ENCODE measurements at places on chromosomes 2 and 18. TPM values are rescaled to one million over a fixed set of nuclear protein-coding genes. Genes with fewer than 3 reads are reported as not detected.
A peak's percentile ranks its signal among the peaks of the same experiment; 100 is the strongest.

The COL3A1 gene
- 303 TPM for total RNA-seq

The OXER1 gene
- 0.98 TPM for total RNA-seq

The GLI2 gene
- 3.6 TPM for total RNA-seq

The MDH1B gene
- total RNA-seq: 0.64 TPM

The GCG gene
- total RNA-seq: not detected

The ASB18 gene
- total RNA-seq: not detected

DNA sequence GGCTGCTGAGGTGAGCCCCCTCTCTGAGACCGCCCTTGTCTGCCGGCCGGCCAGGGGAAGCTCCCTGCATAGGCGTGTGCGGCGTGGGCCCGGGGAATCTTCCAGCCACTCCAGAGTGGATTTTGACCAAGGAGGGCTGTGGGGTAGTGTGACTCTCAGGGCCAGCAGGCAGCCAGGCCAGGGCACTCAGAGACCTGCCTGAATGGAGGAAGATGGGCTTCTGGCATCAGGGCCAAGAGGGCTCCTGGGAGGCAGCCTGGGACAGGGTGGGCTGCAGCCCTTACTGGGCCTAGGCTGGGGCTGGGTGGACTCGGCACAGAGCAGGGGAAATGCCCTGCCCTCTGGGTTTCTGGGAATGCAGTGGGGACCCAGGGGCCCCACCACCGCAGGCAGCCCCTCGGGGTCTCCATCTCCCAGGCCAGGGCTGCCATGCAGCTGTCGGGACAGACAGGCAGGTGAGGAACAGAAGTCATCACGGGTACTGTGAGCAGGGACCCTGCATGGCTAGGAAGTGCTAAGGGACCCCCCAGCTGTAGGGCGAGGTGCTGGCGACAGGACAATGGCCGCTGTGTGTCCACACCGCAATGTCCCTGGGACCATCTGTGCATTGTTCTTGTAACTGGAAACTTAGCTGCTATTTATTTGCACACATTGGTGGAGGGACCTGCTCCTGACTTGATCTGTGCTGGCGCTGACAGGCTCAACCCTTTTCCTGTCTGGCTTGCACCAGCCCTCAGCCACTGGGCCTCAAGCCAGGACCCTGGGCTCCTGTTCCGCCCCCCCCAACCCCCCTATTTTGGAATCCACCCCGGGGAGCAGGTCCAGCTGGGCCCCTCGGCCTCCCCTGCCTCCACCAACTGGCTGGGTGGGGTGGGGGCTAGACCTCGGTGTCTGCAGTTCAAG, 4.1 kb downstream of the PDCD1 start:
- DNase-seq: peak; percentile 43
- no peak overlapping the region for H3K4me3 ChIP-seq
- H3K27me3 ChIP-seq: no peaks in the 10 kb centered on the region
- no peaks in the 10 kb centered on the region for H3K36me3 ChIP-seq
- H3K27ac ChIP-seq: no peak overlapping the region

GRCh38 chr18:21081426-21081825, 30.2 kb downstream of the ROCK1 start:
- no peak for DNase-seq
- no peaks in the 10 kb centered on the region for H3K4me1 ChIP-seq
- H3K27ac ChIP-seq: no peak overlapping the region
- no peaks in the 10 kb centered on the region for H3K27me3 ChIP-seq
- H3K4me3 ChIP-seq: no peak overlapping the region

DNA sequence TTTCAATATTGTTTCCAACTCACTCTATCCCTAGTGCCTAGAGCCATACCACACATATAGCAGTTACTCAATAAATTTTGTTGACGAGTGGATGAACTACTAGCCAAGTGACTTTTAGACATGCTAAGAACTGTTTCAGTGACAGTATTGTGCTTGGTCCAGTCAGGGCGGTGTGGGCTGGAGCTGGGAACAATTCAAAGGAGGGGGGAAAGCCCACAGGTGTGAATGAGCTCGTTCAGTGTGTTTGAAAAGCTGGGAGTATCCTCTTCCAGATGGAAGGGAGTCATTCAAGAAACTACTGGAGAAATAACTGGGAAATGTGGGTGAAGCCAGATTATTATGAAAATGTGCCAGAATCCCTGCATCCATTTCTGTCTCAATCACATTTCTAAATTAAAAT, 1.7 kb upstream of the SERPINE2 start:
- H3K36me3 ChIP-seq: no peaks in the 10 kb centered on the region
- H3K4me3 ChIP-seq: no peak overlapping the region
- H3K4me1 ChIP-seq: peaks cover 5% of the 10 kb centered on the region
- no peak for DNase-seq

DNA sequence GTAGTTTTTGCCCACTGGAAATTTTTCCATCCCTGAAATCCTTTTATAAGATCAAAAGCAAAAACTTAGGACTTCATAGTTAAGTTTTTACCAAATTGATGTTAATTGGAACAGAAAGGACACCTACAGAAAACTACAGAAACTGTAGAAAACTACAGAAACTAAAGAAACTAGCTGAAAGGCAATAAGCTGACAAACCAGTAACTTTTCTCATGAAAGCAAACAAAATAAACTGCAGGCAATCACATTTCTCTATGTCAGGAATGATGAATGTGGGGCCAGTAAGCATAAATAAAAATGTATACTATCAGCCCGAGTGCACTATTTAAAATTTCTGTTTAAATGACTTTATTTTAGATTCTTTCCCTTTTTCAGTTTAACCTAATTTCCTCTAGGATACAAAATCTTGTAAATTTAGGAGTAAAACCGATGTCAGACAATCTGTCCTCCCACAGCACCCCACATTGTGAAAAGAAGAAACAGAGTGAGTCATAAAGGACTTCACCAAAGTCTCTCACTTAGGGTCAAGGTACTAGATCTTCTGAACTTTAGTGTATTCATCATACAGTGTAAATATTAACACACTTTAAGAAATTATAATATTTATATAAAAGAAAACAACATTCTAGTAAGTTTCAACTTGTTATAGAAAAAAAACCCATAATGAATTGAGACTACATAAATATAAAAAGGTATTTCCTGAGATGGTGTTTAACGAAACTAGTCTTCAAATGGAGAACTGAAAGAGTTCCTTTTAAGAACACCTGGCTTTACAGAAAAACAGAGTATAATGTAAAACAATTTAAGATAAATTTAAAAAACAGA, 46.6 kb downstream of the USP40 start:
- H3K4me3 ChIP-seq: no peak overlapping the region
- no peak overlapping the region for H3K27ac ChIP-seq
- no peak for DNase-seq
- H3K4me1 ChIP-seq: no peaks in the 10 kb centered on the region

DNA sequence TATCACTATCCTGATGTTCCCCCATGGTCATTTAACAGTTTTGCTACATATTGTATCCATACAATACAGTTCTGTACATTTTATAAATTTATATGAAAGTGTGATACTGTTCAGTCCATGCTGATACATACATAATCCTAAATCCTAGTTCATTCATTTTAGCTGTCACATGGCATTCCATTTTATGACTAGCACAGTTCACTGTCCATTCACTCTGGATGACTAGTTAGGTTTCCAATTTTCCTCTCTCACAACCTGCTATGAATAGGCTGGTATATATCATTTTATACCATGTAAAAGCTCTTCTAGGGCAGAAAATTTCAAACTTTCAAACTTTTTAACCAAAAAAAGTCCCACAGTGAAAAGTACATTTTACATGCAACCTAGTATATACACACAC, 15.2 kb downstream of the SMAD2 start:
- H3K27me3 ChIP-seq: no peaks in the 10 kb centered on the region
- H3K4me1 ChIP-seq: no peaks in the 10 kb centered on the region
- no peak for DNase-seq
- H3K27ac ChIP-seq: no peak overlapping the region

GRCh38 chr2:176817061-176817565, 395.5 kb upstream of the HNRNPA3 start:
- H3K36me3 ChIP-seq: no peaks in the 10 kb centered on the region
- H3K27me3 ChIP-seq: no peaks in the 10 kb centered on the region
- H3K4me1 ChIP-seq: no peaks in the 10 kb centered on the region

GRCh38 chr2:175535631-175536030, 354.1 kb upstream of the ATP5MC3 start:
- no peak overlapping the region for H3K27ac ChIP-seq
- H3K4me1 ChIP-seq: no peaks in the 10 kb centered on the region
- DNase-seq: no peak
- no peaks in the 10 kb centered on the region for H3K36me3 ChIP-seq
- no peak overlapping the region for H3K4me3 ChIP-seq

DNA sequence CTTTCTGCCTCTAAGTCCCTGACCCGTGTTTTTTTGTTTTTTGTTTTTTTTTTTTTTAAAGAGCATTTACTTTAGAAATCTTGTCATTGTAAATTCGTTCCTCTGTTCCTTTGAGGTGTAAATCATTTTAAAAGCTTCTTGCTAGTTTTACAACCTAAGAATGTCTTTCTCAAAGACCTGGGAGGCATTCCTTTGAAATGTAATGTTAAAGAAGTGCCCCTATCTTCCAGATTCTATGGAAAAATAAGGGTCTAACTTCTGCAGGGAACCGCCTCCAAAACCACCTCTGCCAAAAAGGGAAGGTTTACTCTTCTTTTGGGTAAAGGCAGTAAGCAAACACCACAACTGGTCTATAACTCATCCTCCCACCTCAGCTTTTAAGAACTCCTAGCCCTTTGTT, 259.6 kb upstream of the ZNF804A start:
- H3K27ac ChIP-seq: no peak overlapping the region
- DNase-seq: no peak
- H3K4me3 ChIP-seq: no peak overlapping the region
- H3K36me3 ChIP-seq: no peaks in the 10 kb centered on the region
- no peaks in the 10 kb centered on the region for H3K4me1 ChIP-seq

- no peaks in the 10 kb centered on the region for H3K4me1 ChIP-seq
- H3K4me3 ChIP-seq: no peak overlapping the region
- H3K36me3 ChIP-seq: no peaks in the 10 kb centered on the region
- no peak overlapping the region for H3K27ac ChIP-seq
- H3K27me3 ChIP-seq: no peaks in the 10 kb centered on the region
Observed at GRCh38 chr2:158649846-158650245, 145.3 kb upstream of the DAPL1 start.

- no peak overlapping the region for H3K27ac ChIP-seq
- no peak for DNase-seq
- H3K36me3 ChIP-seq: no peaks in the 10 kb centered on the region
- no peaks in the 10 kb centered on the region for H3K27me3 ChIP-seq
- H3K4me1 ChIP-seq: no peaks in the 10 kb centered on the region
Observed at GRCh38 chr2:188158337-188159100, 133.2 kb upstream of the GULP1 start.

GRCh38 chr2:64111426-64111825, 32.8 kb downstream of the PELI1 start:
- H3K4me1 ChIP-seq: peaks cover 28% of the 10 kb centered on the region
- H3K27ac ChIP-seq: no peak overlapping the region
- no peaks in the 10 kb centered on the region for H3K27me3 ChIP-seq
- DNase-seq: no peak
- H3K36me3 ChIP-seq: no peaks in the 10 kb centered on the region

GRCh38 chr2:96916646-96917543, 47.0 kb upstream of the SEMA4C start:
- no peaks in the 10 kb centered on the region for H3K4me1 ChIP-seq
- peak overlapping the region; percentile 20 for H3K4me3 ChIP-seq
- no peaks in the 10 kb centered on the region for H3K27me3 ChIP-seq
- no peak for DNase-seq
- H3K36me3 ChIP-seq: no peaks in the 10 kb centered on the region

DNA sequence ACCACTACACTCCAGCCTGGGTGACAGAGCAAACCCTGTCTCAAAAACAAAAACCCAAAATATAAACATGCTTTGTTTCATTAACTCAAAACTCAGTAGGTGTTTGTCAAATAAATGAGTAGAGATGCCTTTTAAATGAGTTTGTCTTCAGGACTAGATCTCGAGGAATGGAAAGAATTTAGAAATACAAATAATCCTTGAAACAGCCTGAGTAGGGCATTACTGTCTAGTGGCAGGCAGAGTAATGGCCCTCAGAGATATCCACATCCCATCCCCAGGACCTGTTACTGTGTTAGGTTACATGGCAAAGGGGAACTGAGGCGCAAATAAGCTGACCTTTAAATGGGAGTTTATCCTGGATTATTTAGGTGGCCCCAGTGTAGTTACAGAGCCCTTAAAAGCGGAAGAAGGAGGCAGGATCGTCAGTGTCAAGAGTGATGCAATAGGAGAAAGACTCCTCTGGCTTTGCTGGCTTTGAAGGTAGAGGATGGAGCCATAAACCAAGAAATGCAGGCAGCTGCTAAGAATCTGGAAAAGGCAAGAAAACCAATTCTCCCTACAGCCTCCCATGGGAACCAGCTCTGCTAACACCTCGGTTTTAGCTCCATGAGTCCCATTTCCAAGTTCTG, 63.0 kb downstream of the CABLES1 start:
- H3K27ac ChIP-seq: no peak overlapping the region
- no peaks in the 10 kb centered on the region for H3K36me3 ChIP-seq
- no peak overlapping the region for H3K4me3 ChIP-seq
- H3K27me3 ChIP-seq: no peaks in the 10 kb centered on the region
- peaks cover 4% of the 10 kb centered on the region for H3K4me1 ChIP-seq

DNA sequence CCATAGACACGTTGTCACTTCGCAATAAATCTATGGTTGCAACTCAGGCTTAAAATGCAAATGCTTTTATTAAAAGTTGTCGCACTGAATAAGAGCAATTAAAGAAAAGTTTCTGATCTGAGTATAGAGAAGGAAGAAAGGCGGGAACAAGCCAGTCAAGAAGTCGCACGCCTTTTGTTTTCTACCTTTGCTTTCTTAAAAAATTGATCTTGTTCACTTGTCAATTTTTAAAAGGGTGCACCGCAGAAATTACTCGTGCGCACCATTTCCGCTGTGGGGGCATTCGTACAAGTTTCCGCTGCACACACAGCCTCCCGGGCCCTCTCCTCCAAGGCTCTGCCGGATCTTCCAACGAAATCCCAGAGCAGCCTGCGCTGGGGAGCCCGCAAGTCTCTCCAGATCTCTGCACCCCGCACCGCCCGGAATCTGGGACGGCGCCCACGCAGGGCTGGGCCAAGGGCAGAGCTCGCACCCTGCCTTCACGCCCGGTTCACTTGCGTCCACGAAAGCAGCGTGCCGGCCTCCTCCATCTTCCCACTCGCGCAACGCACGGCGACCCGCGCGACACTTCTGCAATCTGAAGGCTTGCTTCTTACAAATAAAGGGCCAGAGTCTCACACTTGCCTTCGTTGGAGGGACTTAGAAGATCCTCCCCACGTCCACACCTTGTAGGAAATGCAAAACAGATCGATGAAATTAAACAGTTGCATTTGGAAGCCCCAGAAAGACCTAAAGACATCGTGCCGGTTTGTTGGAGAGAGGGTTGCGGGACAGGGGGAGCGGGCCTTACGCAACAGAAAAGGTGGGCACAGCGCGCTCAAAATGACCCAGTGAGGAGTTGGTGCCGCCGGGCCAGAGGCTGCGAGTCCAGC, 2.6 kb upstream of the SALL3 start:
- no peak for DNase-seq
- no peaks in the 10 kb centered on the region for H3K36me3 ChIP-seq
- peaks cover 4% of the 10 kb centered on the region for H3K4me1 ChIP-seq
- no peak overlapping the region for H3K4me3 ChIP-seq
- no peak overlapping the region for H3K27ac ChIP-seq

GRCh38 chr2:150700666-150701580, 213.5 kb upstream of the RND3 start:
- DNase-seq: no peak
- no peaks in the 10 kb centered on the region for H3K4me1 ChIP-seq
- H3K4me3 ChIP-seq: no peak overlapping the region
- no peaks in the 10 kb centered on the region for H3K36me3 ChIP-seq
- H3K27ac ChIP-seq: no peak overlapping the region
